ENCODE measurements at places on chromosomes 3 and 15.

DNA sequence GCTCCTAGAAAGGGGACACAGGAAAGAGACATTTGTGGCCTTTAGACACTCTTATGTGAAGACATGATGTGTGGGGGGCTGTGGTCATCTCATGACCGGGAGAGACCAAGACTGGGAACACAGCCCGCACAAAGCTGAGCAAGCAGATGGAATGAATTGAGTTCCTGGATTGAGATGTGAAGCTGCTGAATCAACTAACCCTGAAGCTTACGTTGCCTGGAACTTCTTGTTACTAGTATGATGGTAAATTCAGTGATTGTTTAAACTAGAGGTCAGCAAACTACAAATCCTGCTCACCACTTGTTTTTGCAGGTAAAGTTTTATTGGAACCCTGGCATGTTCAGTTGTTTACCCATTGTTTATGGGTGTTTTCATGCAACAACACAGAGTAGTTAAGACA, 83.4 kb upstream of the BHLHE40 start:
- DNase-seq: no peak

GRCh38 chr3:188268336-188268735, 114.4 kb downstream of the LPP start:
- DNase-seq: no peak

GRCh38 chr3:38454884-38455638, 1.4 kb downstream of the ACVR2B start:
- DNase-seq: no peak

DNA sequence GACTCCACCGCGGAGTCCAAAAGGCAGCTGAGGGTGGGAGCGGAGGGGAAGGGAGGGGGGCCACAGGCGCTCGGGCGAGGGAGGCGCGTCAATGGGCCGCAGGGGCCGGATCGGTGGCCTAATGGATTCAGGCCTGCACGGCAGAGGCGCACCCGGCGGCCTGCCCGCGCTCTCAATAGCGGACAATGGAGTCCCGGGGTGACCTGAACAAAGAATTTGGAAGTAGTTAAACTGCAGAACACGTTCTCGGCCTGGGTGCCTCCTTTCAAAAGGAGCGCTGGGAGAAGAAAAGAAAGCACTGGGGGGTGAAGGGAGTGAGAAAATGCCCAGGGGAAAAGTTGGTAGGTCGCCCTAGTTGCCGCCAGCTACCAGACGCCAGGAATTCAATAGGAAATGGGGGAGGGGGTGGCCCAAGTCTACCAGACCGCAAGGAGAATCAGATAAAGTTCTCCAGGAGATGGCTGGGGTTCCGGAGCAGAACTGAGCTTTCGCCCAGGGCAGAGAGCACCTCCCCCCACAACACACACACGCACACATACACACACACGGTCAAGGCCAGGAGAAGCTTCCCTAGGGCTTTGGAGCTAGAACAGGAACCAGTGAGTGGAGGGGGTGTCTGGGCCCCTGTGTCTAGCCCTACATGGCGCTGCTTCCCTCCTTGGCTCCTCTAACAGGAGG, 25.8 kb upstream of the POLG start:
- DNase-seq: no peak

GRCh38 chr15:57784081-57784511, 77.6 kb downstream of the POLR2M start:
- DNase-seq: no peak

GRCh38 chr3:142940000-142940399, 23.5 kb downstream of the PAQR9 start:
- DNase-seq: no peak

DNA sequence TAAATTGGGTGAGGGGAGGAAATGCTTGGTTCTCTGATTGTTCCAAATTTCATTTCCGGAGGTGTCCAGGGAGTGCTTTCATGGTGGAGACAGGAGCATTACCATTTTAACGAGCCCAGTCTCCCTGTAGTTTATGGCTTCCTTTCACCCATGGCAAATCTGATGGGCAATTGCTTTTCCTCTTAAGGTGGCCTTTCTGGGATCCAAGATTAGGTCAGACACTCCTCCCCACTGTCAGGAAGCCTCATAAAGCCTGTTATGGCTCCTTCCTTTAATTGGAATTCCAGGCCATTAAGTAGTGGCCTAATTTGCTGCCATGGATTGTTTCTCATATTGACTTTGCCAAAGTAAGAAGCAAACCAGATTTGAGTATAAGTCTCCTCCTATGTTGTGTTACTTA, 157.8 kb downstream of the PDCD6IP start:
- no peak for DNase-seq

DNA sequence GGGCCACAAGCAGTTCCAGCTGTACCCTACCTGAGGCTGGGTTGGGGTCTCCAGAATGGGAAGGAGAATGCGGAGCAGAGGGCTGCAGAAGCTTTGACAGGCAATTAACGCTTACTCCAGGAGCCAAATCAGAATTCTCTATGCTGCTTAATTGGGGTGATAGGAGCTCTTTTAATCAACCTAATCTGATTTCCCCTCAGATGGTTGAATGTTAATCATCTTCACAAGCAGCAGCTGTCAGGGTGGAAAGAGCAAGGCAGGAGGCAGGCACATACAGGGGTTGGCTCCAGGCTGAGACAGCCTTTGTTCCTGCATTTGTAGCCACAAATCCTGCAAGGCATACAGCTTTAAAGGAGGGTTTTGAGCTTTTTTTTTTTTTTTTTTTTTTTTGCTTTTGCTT, 2.6 kb downstream of the CILP start:
- DNase-seq: no peak

DNA sequence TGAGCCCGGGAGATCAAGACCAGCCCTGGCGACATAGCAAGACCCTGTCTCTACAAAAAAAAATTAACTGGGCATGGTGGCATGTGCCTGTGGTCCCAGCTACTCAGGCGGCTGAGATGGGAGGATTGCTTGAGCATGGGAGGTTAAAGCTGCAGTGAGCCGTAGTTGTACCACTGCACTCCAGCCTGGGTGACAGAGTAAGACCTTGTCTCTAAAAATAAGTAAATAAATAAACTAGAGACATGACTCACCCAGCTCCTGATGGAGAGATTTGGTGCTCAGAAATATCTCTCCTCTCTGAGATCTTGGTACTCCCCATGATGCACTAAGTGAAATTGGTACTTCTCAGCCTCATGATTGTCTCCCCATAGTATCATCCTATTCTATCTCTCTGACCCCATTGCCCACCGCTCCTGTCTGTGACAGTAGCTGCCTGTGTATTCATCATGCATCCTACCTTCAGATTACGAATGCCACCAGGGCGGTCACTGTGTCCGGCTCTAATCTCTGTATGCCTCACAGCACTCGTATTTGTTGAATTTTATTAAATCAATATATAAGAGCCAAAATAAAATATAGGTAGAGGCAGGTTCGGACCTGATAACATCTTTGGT, 50.9 kb downstream of the ABHD2 start:
- no peak for DNase-seq

- no peak for DNase-seq
Measured at GRCh38 chr15:65612616-65612946, 1.6 kb upstream of the INTS14 start.

GRCh38 chr15:80436511-80437307, 32.5 kb downstream of the ARNT2 start:
- DNase-seq: no peak

DNA sequence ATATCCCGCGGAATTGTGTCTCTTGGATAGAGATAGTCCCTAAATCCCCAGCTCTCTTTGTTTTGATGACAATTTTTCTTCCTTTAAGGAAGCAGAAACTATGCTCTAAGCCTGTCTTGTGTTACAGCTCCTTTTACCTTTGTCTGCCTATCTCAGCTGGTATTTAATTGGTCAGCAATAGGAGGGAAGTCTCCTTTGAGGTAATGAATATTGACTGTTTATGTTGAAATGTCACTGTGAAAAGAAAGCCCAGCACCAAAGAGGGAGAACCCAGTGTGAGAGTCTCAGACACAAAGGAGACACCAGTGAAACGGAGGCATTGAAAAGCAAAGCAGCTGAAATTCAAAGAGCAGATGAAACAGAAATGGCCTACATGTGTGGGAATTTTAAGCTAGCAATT, 372.6 kb downstream of the NR2F2 start:
- no peak for DNase-seq

DNA sequence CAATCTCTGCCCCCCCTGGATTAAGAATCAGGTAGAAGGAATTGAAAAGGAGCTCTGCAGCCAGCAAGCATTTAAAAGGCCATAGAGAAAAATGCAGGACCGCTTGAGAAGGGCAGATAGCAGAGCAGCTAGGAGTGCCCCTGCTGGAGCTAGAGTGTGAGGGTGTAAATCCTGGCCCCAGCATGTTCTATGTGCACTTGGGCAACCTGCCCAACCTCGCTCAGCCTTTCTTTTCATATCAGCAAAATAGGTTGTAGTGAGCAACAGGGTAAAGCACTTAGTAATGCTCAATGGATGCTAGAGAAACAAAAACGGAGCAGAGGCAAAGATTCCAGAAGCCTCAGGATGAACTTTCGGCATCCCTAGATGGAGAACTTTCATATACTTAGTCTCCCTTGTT, 25.0 kb upstream of the THBS1 start:
- no peak for DNase-seq

GRCh38 chr3:12896063-12896985, 55.0 kb upstream of the RPL32 start:
- DNase-seq: no peak

- no peak for DNase-seq
Measured at GRCh38 chr15:82662641-82663040, 15.5 kb upstream of the CPEB1 start.

DNA sequence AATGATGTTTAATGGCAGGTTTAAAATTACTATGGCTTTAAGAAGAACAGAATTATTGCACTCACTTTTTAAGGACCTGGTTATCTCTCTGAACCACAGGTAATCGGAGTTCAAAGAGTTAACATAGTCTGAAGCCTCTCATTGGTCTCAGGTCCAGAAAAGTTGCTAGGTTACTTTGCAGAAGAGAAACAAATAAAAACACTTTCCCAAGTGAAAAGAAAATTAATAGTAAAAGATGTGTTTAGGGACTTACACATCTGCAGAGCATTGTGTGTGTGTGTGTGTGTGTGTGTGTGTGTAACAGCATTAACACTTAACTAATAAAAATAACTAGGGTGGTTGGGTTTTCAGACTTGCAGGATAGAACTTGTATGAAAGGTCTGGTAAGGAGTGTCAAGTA, 1.0 kb downstream of the MASP1 start:
- no peak for DNase-seq

- no peak for DNase-seq
Measured at GRCh38 chr3:2921903-2922302, 188.3 kb downstream of the IL5RA start.

DNA sequence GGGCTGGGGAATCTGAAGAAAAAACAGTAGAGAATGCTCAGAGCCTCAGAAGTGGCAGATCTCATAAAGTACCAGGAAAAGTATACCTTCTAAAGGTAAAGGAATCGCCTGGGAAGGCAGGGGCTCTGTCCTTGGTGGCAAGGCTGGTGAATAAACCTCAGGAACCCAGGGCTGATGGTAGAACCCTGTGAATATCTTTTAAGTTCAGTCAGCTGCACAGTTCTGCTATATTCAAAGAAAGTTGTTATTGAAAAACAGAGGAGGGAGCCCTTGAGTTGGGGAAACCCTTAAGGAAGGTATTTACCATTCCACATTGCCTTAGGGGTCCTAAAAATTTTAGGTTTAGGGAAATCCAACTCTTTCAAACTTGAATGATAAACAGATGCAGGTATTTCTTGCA, 31.2 kb downstream of the ZPLD1 start:
- no peak for DNase-seq

GRCh38 chr3:195771646-195772300, 40.0 kb downstream of the MUC4 start:
- no peak for DNase-seq
